ENCODE measurements at places on chromosomes 4 and X.
A peak's percentile ranks its signal among the peaks of the same experiment; 100 is the strongest.

- DNase-seq: no peak
These were observed 2.7 kb downstream of the N4BP2 start for GRCh38 chr4:40059362-40059761.

DNA sequence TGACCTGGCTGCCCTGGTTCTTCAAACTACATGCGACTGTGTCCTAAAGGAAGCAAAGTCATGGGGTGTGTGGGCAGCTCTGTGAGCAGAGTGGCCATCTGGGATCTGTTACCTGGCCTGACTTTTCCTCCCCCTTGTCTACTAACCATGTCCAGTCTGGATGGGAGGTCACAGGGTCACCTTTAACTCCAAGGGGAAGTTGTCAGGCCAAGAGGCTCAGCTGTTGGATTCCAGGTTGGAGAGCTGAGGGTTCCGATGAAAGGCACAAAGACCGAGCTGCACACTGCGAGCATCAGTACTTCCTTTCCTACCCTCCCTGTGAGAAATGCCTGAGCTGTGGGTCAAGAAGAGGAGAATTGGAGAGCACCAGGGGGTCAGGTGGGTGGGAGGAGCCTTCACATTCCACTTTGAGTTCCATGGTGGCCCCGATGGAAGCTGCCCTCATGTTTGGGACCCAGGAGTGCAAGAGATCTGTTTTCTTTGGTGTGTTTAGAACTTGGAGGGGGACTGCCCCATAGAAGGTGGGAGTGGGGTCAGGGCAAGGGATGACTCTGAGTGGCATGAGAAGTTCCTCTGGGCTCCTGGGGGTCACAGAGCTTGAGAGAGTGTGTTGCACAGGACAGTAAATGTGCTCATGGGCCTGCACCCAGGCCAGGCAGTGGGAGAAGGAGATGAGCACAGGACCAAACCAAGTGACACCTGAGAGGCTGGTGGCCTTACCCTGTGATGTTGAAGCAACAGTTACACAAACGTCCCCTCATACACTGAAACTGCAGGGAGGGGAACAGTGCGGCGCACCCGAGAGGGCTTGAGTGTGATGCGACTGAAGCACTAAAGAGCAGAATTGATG is 36.2 kb downstream of the RGS12 start:
- DNase-seq: no peak

DNA sequence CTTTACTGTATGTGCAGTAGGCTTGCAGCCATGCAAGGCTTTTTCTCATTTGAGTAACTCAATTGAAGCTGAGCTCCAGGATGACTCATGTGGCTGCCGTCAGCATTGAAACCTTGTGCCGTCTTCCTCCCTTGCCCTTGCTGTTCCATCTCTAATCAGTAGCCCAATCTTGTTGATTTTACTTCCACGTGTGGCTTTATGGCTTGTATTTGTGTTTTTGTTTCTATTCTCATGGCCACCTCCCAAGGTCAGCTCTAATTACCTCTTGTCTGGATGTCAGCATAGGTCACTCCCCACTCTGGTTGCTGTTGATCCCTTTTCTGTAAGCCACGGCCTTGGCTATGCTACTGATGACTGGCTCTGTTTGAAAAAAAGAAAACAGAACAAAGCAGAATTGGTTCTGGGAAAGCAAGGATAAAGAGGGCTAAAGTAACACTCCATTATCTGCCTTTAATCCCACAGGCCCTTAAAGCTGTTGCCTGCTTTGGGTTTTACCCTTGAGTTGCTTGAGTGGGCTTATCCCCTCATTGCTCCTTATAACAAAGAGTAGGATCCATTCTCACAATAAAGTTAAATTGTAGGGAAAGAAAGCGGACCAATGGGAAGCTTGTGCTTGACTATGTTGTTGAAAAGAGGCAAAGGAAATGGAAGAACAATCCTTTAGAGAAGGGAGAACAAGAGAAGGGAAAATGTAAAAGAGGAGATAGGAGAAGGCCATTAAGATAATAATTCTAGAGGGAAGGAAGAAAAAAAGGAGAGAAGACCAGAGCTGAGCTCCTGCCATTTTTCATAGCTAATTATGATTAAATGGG is 173.9 kb upstream of the PGRMC2 start:
- no peak for DNase-seq

DNA sequence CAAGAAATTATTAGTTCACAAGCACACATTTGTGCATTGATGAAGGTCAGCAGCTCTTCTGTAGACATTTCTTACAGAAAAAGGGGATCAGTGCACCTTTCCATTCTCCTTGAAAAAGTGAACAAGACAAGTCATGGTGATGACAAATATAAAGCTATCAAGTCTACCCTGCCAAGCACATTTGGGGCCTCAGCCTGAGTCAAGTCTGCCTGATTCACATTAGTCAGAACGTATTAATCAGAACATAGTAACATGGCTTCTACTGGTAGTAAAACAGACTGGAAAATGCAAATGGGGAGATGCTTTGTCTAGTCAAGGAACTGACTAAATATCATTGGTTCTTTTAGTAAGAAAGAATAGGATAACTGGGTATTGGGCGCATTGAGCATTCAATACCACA is 2305.1 kb downstream of the PCDH7 start:
- DNase-seq: no peak

DNA sequence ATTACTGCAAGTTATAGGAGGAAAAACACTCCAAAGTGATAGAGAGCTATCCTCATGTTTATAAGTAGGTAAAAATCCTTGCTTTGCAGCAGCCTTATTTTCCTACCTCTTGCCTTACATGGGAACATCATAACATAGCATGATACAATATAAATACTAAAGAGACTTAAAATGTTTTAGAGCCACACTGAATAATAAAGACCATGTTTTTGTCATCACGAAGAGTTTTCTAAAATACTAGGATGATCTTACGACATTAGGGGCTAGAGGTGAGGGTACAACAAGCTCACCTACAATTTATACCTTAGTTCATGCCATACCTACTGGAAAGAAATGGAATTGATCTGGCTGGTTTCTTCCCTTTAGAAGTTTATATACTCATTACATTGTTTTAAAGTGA is 184.8 kb downstream of the FBXW7 start:
- DNase-seq: no peak

- DNase-seq: no peak
These were observed 1662.8 kb upstream of the ADGRL3 start for GRCh38 chr4:59537246-59537886.

DNA sequence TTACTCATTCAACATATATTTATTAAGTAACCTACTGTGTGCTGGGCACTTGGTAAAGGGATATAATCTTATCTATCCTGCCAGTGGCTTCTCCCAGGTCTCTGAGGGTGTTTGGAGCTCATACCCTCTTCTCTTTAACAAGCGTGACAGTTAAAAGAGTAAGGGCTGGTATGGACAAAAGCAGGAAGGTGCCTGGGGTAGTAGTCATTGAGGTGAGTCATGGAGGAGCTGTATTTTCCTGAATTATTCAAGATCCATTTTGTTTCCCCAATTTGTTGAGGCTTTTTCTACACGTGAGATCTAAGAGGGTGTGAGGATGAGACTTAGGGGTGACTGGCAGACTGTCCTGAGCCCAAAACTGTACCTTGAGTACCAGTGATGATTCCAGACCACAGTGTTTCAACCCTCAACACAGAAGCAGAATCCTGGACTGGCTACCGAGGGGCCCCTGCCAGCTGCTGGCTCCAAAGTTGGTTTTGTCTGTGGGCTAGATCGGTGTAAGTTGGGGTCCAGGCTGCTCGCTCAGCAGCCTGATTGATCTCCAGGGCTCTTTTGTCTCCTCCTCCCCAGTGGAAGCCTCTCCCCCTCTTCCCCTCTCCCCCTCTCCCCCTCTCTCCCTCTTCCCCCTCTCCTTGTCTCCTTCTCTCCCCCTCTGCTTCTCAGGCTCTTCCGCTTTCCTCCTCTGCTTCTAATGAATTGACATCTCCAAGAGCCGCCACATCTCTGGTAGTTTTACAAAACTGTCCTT is at the start of gene DRP2:
Gene DRP2, plus strand, starts transcription at position 671 of the 748 bp plus-strand sequence. CDS start 11,862 bp downstream, outside the sequence.
- no peak for DNase-seq

GRCh38 chr4:127410644-127411043 is 222.1 kb upstream of the INTU start:
- DNase-seq: no peak

- no peak for DNase-seq
These were observed 57.0 kb upstream of the SORCS2 start for GRCh38 chr4:7135389-7135746.

GRCh38 chrX:115560978-115561604 is at the start of gene PLS3:
TSS of gene PLS3 (plus strand) at chrX:115561174. CDS start at chrX:115610251, 49,077 bp downstream.
- peak; percentile 36 for DNase-seq

GRCh38 chr4:145830699-145831098 is 107.9 kb downstream of the ZNF827 start:
- no peak for DNase-seq

GRCh38 chr4:78004270-78004669 is 52.9 kb upstream of the FRAS1 start:
- no peak for DNase-seq

GRCh38 chr4:153564630-153565525 is 98.7 kb downstream of the TMEM131L start:
- peak; percentile 24 for DNase-seq

- no peak for DNase-seq
These were observed 101.4 kb downstream of the WWC2 start for GRCh38 chr4:183200453-183200852.

GRCh38 chr4:83783215-83783614 is 247.3 kb downstream of the GPAT3 start:
- no peak for DNase-seq

GRCh38 chr4:108774809-108775530 is 12.1 kb upstream of the ETNPPL start:
- no peak for DNase-seq

DNA sequence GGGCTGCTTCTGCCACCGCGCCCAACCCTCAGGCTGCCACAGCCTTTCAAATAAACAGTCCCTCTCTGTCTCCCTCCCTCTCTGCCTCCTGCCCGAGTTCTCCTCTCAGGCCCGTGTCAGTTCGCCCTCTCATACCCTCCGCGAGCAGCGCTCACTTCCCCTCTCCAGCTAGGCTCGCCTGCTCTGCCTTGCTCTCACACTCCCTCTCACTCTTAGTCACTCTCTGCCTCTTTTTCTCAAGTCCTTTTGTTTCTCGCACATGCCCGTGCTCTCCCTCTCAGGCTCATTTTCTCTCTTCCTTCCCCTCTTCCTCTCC is 3.2 kb downstream of the EFNB1 start:
- no peak for DNase-seq

DNA sequence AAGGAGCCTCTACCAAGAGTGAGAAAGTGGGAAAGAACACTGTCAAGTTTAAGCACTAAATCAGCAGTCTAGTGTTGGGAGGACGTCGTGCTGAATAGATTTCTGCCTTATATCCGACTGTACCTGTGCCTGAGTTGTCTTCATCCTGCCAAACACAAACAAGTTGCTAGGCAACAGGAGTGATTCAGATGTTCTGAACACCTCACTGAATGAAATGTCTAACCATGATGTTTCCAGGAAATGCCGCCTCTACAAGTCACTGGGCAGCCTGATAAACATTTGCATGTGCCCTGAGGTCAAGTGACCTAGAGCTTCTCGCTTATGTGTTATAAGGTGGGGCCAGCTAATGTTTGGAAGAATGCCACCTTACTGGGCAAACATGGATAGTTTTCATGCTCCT is 37.9 kb downstream of the SGMS2 start:
- no peak for DNase-seq

- DNase-seq: no peak
These were observed 21.1 kb downstream of the ACOX3 start for GRCh38 chr4:8419222-8420041.

- no peak for DNase-seq
These were observed 33.7 kb upstream of the STX18 start for GRCh38 chr4:4575284-4576211.

DNA sequence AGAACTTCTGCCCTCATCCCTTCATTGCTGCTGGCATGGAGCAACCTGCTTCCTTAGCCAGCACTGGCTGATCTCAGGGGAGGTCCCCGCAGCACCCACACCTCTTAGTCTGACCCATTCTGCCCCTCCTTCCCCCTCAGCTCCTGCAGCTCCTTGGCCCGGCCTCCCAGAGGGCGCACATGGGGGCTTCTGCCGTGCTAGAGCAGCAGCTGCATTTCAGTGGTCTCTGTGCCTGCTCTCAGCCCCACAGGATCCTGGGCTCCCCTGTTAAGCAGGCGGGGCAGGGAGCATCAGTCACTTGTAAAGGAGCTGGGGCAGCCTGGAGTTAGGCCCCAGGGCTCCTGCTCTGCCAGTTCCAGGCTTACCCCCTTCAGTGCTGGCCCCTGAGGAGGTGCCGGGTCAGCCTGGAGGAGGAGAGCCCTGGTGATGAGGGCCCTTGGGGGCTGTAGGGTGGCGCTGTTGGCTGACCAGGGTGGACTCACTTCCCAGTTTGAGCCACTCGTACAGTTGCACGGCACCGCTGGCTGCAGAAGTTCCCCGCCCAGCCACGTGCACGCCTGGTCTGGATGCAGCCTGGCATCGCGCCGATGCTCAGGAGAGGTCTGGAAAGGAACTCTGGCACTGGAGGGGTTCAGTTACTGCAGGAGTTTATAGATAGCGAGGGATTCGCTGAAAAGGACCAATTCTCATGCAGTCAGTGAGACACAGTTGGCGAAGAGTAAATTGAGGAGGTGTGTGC is 85.1 kb upstream of the PSAPL1 start:
- no peak for DNase-seq
